ENCODE measurements at places on chromosomes 3 and 15.

DNA sequence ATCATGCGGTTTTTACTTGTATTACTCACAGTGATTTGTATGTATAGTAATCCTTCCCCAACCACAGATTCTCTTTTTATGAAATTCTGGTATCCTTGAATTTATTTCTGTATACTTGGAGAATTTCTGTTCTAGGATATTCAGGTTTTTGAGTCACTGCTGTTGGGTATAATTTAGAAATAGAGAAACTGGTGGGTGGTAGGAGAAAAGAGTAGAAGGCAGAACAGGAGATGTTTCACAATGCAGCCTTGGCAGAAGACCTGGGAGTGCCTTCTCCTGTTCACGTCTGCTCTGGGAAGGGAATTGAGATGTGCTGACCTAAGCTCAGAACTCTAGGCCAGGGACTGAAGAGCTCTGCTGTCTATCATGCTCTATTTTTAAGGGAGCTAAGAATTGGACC is 193.6 kb downstream of the EPHB1 start:
- DNase-seq: no peak

GRCh38 chr3:168532135-168532534 is 436.4 kb upstream of the GOLIM4 start:
- no peak for DNase-seq

GRCh38 chr3:42492508-42493080 is 9.8 kb upstream of the VIPR1 start:
- no peak for DNase-seq

DNA sequence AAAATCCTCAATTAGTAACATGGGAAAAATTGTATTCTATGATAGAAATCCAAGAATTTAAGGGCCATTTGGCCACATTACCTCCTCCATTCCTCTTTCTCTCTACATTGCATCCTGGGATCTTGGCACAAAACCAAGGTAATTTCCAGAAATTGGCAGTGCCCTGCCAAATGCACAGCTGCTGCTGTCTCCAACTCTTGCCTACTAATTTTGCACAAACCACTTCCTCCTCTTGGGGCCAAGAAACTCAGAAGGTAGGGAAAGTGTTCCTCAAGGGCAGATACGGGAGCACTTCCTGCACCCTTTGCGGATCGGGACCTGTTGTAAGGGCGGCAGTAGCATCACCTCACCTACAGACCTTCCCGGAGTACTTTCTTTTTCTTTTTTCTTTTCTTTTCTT is 57.8 kb downstream of the MAP3K13 start:
- no peak for DNase-seq

GRCh38 chr15:67033571-67034044 is 31.8 kb upstream of the SMAD3 start:
- no peak for DNase-seq

GRCh38 chr15:74725845-74726773 is 781 bp upstream of the CYP1A1 start:
- DNase-seq: peak; percentile 34

DNA sequence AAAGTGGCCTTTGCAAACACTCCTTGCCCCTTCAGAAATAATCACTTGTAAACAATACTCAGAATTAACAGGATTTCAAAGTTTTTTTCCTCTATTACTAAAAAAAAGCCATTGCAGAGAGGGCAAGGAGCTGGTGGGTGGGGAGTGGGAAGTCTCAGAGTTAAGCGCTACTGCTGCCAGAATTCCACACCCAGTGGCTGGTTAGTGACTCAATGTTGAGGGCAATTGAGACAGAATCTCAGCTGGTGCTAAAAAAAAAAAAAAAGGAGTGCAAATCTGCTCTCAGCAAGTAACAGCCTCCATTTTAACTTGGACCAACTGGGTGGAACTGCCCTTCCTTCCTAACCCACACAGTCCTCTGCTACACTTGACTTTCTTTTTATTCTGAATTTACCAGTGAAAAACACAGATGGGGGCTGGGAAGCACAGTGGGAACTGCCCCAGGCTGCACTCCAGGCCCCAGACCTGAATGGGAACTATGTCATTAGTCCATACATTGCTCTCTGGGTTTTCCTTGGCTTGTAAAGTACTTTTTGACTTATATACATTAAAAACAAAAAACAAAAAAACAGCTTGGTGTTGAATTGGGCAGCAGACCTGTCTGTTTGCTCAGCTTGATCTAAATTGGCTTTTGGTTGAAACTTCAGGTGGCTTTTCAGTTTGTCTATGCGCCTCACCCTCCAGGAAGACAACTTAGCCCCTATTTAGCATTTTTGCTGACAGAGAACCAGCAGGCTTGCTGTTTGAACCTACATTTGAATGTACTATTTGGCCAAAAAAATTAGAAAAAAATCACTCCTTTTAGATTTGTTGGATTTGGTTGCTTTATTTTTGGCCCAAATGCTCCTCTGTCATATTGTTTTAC is 357.8 kb upstream of the TBL1XR1 start:
- DNase-seq: peak; percentile 68

DNA sequence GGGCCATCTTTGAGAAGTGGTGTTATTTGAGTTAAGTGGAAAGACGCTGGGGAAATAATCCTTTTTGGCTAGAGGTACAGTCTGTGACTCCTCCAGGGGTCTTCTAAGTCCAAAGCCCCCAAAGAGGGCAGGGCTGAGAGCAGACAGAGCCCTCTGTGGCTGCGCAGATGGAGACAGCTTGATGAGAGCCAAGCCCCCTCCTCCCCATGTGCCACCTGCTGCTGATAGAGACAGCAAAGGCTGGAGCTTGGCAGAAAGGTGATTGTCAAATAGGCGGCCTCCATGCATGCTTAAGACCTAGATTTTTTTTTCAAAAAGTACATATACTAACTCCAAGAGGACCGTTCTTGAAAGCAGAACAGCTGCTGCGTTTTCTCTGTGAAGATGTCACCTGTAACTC is 72.4 kb downstream of the CRYGS start:
- no peak for DNase-seq

- DNase-seq: no peak
Measured at GRCh38 chr3:15348246-15348645, 15.9 kb upstream of the SH3BP5 start.

DNA sequence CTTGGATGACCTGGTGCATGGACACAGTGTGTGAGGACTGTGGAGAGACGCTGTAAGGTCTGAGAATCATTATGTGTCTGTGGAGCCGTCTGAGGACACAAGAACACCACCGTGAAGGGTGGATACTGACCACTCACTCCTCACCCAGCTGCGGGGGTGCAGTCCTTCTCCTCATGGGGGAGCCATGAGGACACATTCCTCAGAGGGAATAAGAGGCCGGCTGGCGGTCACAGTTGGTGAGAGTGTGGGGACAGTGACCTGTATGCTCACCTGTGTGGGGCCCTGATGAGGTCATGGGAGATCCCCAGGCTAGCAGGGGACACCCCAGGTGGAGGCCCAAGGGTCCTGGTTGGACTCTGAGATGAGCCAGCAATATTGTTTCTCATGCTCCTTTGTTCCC is 2.5 kb upstream of the TRPM1 start:
- DNase-seq: no peak

DNA sequence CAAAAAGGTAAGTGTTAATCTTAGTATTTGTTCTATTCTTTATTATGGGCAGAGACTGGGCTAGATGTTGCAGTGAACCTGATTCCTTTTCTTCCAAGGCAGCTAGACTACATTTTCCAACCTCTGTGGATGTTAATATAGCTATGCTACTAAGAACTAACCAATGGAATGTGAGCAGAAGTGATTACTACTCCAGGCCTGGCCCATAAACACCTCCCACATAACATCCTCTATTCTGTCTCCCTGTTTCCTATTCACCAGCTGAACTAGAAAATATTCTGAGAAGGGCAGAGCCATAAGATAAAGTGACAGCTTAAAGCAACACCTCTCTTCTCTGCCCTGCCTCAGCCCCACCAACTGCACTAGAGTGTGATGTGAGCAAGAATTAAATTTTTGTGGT is 29.4 kb downstream of the CD200R1L start:
- no peak for DNase-seq

DNA sequence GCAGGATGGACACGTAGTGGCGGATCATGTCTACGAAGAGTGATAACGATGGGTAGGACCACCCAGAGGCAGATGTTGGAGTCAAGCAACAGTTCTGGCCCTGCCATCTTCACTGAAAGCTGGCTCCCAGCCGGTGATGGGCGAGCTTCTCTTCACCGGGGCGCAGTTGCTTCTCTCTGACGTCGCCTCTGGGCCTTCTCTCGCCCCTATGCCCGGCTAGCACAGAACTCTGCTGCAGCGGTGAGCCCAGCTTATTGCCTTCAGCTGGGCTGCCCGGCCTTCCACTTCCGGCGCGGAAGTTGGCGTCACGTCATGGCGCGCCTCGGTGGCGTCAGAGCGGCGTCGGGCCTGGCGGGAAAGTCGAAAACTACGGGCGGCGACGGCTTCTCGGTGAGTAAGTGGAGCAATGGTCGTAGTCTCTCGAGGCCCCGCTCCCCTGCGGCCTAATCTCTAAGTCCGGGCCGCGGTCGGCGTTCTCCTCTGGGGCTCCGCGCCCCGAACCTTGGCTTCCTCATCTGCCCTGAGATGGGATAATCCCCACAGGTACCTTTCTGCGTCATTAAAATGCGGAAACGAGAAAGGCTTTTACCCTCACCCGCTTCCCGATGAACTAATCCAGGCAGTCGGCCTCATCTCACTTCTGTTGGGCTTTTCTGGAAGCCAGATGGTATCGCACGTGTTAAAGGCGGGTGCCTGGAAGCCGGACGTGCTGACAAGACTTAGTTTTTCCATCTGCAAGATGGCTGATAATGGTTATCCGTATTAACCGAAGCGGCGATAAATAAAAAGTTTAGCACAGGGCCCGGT is at the start of gene FANCD2:
Gene FANCD2, plus strand, starts transcription at position 354 of the 807 bp plus-strand sequence. CDS start 2,221 bp downstream, outside the sequence.
- peak; percentile 94 for DNase-seq

- no peak for DNase-seq
Measured at GRCh38 chr3:171044384-171044783, 17.9 kb upstream of the SLC2A2 start.

GRCh38 chr3:109382588-109382987 is 45.2 kb upstream of the DPPA4 start:
- no peak for DNase-seq

- DNase-seq: no peak
Measured at GRCh38 chr3:52350416-52350815, 34.3 kb downstream of the DNAH1 start.

GRCh38 chr15:91142106-91142744 is 42.2 kb downstream of the SV2B start:
- DNase-seq: peak; percentile 36

- DNase-seq: no peak
Measured at GRCh38 chr15:28930476-28931291, 44.9 kb downstream of the APBA2 start.

- DNase-seq: no peak
Measured at GRCh38 chr3:167887096-167887495, 151.6 kb downstream of the SERPINI1 start.

- no peak for DNase-seq
Measured at GRCh38 chr15:50416890-50417289, 7.3 kb upstream of the USP8 start.

DNA sequence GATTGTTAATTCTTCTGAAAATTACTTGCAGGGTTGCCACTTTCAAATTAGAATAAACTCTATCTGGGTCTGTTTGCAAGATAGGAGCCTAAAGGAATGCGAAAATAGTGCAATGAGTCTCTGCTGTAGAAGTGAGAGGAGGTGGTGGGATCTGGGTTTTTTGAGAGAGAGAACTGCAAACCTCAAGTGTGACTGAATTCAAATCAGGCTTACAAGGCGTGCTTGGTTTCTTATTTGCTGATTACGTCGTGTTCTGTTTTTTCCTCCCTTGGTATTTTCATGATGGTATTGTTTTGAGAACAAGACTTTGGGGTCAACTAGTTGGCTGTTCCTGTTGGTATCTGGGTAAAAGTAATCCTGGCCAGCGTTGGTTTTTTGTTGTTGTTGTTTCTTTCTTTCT is 490.9 kb upstream of the CFAP20DC start:
- DNase-seq: peak; percentile 58

DNA sequence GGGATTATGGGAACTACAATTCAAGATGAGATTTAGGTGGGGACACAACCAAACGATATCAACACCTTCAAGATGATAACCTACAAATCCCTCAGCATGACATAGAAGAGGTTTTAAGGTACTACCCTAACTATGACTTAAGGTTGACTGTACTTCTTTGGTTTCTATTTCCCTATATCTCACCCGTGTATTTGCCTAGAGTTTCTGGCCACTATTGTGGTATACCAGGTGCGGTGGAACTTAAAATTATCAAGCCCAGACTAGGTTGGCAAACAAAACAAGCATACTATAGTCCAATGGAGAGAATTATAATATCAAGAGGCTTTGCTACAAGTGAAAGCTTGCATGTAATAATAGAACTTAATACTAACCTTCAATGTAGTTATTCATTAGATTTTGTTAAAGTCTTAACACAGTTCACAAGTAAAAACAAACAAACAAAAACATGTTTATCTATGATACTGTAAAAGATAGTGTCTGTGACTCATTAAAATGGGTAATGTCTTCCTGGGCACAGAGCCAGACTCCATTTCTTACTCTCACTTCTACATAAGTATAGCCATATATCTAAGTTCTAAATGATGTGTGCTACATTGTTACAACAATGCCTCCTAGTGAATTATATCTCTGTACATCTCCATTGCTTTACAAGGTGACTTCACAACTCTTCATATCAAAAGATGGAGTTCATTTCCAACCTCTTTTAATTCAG is 479.1 kb downstream of the ZBBX start:
- DNase-seq: no peak

DNA sequence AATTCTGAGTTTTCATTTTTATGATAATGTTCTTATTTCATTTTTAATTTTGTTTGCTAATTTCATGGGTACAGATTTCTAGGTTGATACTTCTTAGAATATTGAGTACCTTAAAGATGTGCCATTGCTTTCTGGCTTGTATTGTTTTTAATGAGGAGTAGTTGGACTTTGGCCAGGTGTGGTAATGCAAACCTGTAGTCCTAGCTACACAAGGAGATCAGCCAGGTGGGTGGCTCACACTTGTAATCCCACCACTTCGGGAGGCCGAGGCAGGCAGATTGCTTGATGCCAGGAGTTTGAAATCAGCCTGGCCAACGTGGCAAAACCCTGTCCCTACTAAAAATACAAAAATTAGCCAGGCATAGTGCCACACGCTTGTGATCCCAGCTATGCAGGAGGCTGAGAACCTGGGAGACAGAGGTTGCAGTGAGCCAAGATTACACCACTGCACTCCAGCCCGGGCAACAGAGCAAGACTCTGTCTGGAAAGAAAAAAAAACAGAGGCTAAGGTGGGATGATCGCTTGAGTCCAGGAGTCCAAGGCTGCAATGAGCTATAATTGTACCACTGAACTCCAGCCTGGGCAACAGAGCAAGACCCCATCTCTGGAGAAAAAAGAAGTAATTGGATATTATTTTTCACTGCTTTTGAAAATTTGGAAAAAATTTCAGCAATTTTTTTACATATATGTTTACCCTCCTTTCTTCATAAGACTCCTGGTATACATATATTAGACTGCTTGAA is 198.0 kb downstream of the ALCAM start:
- DNase-seq: no peak

GRCh38 chr15:101827257-101827656 is 15.3 kb downstream of the OR4F15 start:
- no peak for DNase-seq

- peak; percentile 93 for DNase-seq
Measured at GRCh38 chr3:67654099-67654843, at the start of gene SUCLG2. TSS of gene SUCLG2 (minus strand) at chr3:67654612. CDS start at chr3:67654586, 26 bp downstream.
